ENCODE measurements at places on chromosomes 4 and X.

DNA sequence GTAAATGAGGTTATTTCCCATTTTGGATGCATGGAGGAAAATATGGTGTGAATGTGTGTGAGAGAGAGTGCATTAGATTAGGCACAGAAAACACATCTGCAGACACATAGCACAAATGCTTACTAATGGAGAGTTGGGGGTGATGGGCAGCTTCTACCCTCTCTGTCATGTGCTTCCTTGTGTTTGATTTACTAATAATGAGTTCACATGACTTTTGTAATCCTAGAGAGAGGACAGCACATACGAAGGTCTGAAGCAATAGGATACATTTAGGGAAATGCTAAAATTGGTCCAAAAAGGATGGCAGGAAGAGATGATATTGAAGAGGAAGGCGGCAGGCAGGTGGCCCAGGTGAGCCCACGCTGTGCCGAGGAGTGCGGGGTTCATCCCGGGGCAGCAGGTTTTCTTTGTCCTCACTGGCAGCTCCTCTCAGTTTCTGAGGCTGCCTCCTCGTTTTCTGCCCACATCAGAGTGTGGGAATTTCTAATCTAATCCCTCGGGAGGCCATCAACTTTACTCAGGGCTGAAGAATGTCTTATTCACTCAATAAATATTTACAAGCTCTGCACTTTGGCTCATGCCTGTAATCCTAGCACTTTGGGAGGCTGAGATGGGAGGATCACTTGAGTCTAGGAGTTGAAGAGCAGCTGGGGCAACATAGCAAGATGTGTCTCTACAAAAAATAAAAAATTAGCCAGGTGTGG lies 15.9 kb upstream of the MAP9 start:
- peak; percentile 70 for DNase-seq

DNA sequence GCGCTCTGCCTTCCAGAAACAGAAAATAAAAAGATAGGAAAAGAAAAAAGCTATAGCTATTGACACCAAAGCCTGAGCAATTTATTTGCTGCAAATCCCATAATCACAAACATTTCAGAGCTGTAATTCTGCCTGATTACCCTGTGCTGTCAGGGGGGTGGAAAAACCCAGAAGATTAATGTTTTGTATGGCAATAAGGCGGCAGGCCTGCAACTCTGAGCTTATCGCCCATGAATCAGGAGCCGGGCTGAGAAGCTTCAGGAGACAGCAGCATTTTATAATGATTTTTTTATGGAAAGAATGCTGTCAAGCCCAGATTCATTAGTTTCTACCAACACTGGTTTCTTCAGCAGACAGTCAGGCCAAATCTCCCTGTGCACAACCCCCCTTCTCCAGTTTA lies 82.6 kb upstream of the TMEM164 start:
- no peak for DNase-seq

- DNase-seq: no peak
Observed at GRCh38 chr4:109816082-109816442, 500 bp downstream of the GAR1 start.

DNA sequence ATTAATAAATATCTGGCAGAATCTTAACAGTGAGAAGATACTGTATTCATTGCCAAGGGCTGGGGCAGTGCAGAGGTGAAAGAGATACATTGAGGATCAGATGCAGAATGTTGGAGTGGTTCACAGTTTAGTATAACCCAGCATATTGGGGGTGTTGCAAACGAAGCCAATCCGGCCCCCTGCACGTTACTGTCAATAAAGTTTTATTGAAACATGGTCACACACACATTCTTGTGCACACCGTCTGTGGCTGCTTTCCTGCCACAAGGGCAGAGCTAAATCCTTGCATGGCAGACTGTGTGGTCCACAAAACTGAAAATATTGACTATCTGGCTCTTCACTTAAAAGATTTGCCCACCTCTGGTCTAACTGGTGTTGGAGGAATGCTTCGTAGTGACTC lies 119.7 kb downstream of the SHOX start:
- DNase-seq: no peak

DNA sequence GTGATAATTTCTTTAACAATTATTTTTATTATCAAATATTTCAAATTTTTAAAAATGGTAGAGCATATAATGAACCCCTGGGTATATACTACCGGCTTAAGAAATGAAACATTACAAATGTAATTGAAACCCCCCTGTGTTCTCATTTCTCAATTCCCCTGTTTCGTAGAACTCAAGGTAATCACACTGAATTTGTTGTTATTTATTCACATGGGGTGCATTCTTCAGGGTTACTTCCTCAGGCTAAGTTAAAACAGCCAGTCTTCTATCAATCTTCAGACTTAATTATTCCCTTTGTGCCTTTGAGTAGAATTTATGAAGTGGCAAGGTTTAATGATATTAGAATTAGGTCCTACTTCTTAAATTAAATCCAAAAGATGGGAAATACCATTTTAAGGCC lies 128.2 kb downstream of the ANAPC10 start:
- DNase-seq: no peak

- no peak for DNase-seq
Observed at GRCh38 chr4:84238247-84239090, 260.6 kb downstream of the NKX6-1 start.

GRCh38 chrX:151153086-151153485 lies 23.3 kb upstream of the GPR50 start:
- DNase-seq: peak; percentile 4

- no peak for DNase-seq
Observed at GRCh38 chr4:31917334-31917733, 1197.2 kb downstream of the PCDH7 start.

- no peak for DNase-seq
Observed at GRCh38 chr4:47391256-47391655, 72.2 kb downstream of the COMMD8 start.

GRCh38 chr4:25377572-25378436 lies 741 bp downstream of the ANAPC4 start:
- peak; percentile 4 for DNase-seq

GRCh38 chr4:87037671-87038334 lies 103.0 kb downstream of the AFF1 start:
- DNase-seq: no peak

DNA sequence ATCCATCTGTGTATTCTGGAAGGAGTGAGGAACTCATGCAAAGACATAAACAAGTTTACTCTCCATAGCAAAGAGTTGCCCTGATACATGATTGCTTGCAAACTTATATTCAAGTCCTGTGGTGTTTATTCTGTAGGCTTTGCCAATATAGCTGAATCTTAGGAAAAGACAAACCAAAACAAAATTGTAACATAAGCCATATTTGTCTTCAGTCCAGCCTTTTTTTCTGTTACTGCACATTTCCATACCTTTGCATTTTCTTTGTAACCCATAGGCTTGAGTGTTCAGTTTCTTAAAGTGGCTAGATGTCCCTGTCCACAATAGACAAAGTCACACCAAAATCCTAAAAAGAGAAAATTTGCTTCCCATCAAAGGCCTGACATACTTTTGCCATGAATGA lies 120.4 kb downstream of the PPARGC1A start:
- no peak for DNase-seq

- no peak for DNase-seq
Observed at GRCh38 chrX:66023385-66024091, 16.3 kb downstream of the VSIG4 start.

GRCh38 chr4:101693842-101694398 lies 96.6 kb upstream of the BANK1 start:
- no peak for DNase-seq

DNA sequence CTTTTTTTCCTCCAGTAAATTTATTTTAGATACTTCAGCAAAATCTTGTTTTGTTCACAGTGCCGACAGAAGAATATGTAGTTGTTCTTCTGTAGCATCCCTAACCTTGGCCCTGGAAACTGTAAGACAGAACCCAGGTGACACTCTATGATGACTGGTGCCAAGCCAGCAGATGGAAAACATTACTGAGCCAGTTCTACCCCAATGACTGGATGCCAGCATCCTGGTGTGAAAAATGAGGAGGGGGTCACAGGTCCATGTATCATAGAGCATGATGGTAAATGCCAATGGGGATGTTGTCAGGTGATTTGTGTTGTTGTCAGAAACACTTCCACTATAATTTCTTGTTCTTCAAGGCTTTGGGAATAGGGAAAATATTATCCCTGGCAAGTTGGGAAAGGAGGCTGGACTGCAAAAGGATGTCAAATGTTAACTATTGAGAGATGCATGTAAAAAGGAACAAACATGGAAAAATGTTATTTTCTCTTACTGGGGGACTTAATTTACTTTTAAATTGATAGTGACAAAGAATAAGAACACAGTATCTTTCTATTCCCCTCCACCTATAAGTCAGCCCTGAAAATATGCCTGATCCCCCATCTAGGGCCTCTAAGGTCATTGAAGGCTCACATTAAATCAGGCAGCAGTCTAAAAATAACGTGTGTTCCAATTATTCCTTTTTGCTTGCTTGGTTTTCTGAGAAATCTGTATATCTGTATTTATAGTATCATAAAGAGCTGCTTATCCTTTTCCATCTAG lies 159.8 kb downstream of the RASL11B start:
- DNase-seq: no peak

DNA sequence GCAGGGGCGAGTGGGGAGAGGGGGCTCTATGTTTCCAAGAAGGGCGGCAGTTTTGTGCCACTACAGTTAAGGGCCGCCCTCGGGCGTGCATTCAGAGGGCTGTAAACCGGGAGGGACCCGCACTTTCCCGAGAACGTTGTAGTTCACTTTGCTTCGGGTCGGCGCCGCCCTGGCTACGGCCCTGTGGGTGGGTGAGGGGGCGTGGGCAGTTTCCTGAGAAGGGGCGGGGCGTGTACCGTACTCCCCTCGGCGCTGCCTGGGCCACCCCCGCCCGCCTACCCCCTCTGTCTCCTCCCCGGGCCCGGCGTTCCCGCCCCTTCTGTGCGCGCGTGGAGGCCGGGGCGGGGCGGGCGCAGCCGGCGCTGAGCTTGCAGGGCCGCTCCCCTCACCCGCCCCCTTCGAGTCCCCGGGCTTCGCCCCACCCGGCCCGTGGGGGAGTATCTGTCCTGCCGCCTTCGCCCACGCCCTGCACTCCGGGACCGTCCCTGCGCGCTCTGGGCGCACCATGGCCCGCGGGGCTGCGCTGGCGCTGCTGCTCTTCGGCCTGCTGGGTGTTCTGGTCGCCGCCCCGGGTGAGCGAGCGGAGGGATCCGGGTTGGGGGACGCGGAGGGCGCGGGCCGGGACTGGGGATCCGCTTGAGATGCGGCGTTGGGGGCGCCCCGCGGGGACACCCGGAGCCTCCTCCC lies at the start of gene CD99:
CD99 (plus strand) TSS at position 440 of the 687 bp plus-strand sequence; CDS start at position 506, 66 bp downstream.
- DNase-seq: peak; percentile 90

- peak; percentile 36 for DNase-seq
Observed at GRCh38 chrX:96432647-96433046, 252.0 kb upstream of the DIAPH2 start.

DNA sequence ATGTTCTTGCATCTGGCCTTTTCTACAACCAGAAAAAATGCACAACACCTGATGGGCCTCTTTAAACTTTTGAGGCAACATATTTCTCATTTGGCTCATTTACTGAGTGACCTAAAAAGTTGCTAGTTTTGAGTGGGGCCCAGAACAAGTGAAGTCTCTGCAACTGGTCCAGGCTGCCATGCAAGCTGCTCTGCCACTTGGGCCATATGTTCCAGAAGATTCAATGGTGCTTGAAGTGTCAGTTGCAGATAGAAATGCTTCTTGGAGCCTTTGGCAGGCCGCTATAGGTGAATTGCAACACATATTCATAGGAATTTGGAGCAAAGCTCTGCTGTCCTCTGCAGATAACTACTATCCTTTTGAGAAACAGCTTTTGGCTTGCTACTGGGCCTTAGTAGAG lies 66.4 kb upstream of the RLIM start:
- DNase-seq: no peak

DNA sequence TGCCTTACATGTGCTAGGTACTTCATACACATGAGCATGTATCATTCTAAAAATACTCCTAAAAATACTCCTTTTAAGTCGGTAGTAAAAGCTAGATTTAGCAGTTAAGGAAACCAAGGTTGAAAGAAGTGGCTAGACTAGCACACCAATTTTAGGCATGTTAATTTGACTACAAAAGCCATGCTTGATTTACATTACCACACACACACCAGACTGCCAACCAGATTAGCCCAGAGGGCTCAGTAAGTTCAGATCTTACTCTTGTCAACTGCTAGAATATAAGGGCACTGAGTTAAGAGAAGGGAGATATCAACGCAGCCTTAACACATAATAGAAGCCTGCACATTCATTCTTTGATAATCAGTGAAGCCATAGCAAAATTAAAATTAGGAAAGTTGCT lies 117.9 kb downstream of the MID1IP1 start:
- no peak for DNase-seq

DNA sequence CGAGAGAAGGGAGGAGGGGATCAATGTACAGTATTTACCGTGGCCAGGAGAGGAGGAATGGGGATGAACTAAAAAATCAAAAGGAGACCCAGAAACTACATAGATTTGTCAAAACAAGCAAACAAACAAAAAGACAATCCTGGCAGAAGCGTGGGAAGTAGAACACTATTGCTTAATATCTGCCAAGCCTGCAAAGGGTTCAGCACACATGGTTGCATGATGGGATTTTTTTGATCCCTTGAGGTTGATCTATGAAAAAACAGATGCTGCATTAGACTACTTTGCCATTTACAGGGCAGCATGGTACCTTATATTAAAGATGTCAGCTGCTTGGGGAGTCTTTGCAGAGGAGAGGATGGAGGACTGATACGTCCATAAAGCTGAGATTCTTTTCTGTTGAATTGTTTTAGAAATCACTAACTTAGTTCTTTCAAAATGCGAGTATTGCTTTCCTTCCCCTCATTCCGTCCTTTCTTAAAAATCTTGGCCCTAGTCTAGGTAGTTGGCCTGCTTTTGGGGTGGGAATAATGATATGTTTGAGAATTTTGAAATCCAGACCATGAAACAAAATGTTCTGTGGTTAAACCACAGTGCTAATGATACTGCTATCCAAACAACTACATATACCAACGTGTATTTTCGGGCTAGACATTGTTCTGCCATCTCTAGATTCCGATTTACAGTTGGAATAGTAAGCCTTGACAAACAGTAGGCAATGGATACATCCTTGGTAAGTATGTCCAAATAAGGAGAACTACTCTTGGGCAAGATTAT lies 39.6 kb upstream of the TMEM150C start:
- no peak for DNase-seq

DNA sequence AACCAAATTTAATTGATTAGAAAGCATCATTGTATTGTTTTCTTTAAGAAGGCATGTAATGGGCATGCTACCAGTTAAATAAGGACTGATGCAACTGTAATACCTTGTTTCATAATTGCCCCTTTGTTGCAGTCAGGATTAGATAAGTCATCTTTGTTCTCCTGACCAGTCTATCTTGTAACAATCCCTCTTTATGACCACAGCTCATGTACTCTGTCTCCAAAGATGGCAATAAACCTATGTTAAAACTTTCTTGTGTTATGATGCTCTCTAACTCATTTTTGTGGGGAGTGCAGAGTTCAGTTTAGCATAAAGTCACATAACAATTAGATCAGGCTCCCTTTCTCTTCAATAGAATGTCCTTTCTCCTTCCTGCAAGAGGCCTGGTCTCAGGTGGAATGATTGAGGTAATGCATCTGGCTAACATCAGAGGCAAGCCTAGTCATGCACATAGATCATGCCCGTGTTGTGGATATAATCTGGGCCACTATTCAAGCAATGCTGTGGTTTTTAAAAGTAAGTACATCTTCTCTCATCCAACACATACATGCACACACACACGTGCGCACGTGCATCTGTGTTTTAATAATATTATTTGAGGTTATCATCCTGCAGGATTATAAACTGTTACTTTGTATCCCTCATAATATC lies 45.6 kb downstream of the TMEM154 start:
- peak; percentile 52 for DNase-seq

GRCh38 chr4:1497189-1497801 lies 91.1 kb upstream of the NKX1-1 start:
- no peak for DNase-seq
